ENCODE measurements at places on chromosomes 4 and X.

GRCh38 chr4:140238351-140239056 is 84.5 kb upstream of the MAML3 start:
- no peak for DNase-seq

DNA sequence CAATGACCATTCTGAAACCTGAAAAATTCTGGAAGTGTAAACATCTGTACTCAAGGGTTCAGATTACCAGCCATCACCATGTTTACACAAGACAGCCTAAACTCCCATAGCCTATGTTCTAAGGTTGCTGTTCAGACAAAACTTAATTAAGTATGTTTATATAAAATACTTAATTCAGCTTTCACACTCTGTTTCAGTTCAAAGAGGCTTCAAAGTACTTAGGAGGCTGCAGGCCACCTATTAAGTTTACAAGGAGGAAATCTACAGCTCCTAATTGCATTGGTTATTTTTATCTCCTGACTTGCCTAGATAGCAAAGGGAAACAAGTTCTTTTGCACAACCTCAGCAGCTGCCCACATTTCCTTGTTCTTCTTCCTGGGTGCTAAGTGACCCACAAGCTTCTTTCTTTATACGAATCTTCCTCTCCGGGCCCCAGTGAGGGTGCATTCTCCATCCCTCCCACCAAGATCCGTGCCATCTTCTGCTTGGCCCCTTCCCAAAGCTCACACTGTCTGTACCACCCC is 2.0 kb downstream of the GAK start:
- no peak for DNase-seq

GRCh38 chr4:127856813-127857447 is 23.8 kb upstream of the PLK4 start:
- DNase-seq = no peak

DNA sequence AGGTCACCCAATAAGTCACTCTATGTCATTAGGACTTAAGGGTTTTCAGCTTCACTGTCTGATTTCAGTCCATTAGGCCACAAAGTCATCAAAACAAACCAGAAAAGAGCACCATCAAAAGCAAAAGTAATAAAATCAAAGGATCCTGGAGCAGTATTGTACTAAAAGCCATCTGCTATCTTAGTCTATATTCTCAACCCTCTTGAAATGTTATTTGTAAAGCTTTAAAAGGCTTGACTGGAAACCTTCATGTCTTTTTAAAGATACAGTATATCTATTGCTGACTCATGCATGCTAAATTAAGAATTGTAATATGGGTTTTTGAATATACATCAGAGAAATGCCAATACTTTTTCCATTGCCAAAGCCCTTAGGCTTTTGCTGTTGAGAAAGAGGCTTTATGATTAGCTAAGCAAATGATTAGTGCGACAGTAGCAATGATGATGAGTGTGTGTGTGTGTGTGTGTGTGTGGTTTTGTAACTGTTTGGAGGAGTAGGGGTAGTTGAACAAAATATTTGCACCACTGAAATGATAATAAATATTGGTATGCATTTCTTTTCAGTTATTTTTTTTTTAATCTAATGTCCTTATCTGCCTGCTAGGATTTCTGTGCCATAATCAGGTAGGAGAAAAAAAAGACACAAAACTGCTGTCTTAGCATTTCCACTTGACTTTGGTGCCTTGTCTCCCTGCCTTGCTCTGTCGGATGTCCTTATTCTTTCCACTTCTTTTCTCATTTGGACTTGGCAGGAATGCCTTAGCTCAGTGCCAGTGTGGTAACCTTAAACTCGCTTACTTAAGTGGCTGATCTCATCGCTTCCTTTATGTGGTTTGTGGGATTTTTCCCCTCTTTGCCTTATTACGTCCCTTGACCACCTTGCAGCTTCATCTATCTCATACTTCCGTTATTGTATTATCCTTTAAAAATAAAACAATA is 119.7 kb downstream of the PCDH7 start:
- no peak for DNase-seq

GRCh38 chr4:101655857-101656256 is 134.7 kb upstream of the BANK1 start:
- no peak for DNase-seq

DNA sequence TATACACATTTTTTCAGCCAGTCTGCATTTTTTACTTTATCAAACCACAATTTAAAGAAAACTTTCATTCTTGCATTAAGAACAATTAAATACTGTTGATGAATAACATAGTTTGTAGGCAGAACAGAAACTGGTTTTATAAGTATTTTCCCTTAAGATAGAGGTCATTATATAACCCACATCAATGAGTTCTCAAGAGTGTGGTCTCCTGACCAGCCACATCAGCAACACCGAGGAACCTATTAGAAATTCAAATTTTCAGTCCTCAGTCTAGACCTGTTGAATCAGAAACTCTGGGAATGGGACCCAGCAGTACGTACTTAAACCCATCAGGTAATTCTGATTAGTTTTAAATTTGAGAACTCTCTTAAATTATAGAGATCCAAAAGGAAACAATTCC is 299.6 kb upstream of the ARSJ start:
- DNase-seq = no peak

- no peak for DNase-seq
Observed at GRCh38 chrX:67651437-67652142, 107.8 kb downstream of the AR start.

DNA sequence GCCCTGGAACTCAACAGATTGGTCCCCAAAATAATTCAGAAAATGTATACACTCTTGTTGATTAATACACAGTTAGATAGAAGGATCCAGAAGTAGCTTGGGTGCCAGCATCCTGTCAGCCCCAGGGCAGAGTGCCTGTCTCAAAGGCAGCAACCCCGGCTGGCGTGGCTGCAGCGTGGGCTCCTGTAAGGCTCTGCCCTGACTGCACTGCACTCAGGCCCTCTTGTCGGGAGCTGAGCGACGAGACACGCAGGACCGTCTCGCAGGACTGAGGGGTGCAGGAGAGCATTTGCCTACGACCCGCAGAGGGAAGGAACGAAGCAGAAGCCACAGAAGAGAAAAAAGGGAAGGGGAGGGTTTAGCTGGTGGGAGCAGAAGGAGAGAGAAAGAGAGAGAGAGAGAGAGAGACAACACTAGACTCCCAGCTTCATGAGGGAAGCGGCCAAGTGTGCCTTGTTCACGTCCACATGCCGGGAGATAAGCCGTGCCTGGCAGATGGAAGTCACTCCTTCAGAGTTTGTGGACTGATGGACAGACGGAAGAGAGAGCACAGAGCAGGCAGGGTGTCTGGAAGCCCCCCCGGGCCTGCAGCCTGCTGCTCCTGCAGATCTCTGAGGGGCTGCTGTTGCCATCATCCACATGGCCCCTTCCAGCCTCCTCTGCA is 38.7 kb upstream of the HELT start:
- DNase-seq = no peak

GRCh38 chrX:40175511-40176350 is 78.0 kb upstream of the BCOR start:
- DNase-seq = peak; percentile 56

- no peak for DNase-seq
Observed at GRCh38 chr4:40546969-40547788, 82.5 kb downstream of the RBM47 start.

DNA sequence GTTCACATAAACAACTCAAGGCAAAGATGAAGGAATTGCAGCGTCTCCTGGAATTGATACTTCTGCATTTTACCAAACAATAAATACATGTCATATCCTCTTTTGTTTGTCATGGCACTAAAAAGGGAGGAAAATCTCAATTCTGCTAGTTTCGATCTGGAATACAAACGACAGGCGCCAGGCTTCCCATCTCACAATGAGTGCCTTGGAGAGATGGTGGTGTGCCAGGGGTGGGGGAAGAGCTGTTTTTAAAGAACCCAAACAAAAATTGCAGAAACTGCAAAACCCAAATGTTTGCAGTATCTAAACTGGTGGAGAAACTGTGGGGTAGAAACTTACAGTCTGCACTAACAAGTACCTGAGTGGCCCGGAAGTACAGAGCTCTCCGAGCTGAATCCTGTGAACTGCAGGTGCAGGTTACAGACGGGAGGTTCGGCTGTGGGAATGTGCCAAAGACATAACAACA is 53.0 kb upstream of the KLF3 start:
- no peak for DNase-seq

GRCh38 chr4:109079201-109079600 is 223.3 kb downstream of the COL25A1 start:
- DNase-seq = no peak

GRCh38 chrX:153924149-153924861 is 1.8 kb downstream of the ARHGAP4 start:
- DNase-seq = no peak

GRCh38 chr4:8581094-8581861 is 1.1 kb downstream of the GPR78 start:
- no peak for DNase-seq

DNA sequence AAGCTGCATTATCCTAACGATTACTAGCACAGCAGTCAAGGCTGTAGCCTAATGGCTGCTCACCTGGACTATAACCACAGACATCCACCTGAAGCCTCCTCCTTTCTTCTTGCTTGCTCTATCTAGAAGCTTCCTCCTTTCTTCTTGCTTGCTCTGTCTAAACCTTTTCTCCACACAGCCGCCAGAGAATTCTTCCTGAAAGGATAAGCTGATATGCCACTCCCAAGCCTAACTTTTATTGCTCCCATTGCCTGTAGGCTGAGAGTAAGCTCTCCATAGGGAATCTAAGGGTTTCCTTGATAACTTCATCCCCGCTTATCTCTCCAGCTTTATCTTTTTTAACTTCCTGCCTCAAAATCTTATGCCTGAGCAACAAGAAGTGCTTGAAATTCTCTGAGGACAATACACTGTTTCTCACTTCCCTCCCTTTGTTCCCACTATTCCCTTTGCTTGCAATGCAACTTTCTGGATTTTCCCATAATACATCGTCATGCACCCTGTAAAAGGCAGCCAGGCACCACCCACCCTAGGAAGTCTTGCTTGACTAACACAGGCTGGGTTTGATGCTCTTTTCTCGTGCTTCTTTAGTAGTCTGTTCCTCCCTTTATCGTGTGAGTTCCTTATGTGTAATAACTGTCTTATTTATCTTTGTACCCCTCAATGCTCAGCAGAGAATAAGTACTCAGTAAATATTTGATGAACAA is 1.4 kb upstream of the LRIT3 start:
- no peak for DNase-seq

DNA sequence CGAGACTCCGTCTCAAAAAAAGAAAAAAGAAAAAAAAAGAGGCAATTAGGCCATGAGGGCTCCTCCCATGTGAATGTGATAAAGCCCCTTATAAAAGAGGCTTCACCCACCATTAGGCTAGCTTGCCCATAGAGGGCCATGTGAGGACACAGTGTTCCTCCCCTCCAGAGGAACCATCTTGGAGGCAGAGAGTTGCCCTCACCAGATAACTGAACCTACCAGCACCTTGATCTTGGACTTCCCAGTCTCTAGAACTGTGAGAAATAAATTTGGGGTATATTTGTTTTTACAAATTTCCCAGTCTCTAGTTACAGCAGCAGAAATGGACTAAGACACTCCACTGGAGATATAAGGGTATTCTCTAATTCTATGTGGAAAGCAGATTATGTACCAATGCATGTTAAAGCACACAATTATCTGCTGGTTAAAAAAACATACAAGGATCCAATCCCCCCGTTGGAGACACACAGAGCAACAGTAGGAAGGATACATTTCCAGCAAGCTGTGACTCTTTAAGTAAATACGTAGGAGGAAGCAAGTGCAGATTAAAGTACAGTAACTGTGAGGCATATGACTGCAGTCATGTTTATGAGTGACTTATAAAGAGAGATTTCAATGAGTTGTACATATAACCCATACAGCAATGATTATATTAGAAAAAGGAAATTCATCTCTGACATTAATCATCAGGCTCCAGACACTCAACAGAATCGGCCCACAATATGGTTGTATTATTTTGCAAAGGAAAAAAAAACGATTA is 21.4 kb downstream of the SH3RF1 start:
- no peak for DNase-seq

- DNase-seq = no peak
Observed at GRCh38 chr4:122591196-122591595, 29.7 kb downstream of the IL21 start.

GRCh38 chr4:6576512-6576911 is 1.5 kb downstream of the MAN2B2 start:
- DNase-seq = no peak

- DNase-seq = no peak
Observed at GRCh38 chr4:104559502-104559901, 64.8 kb upstream of the CXXC4 start.

- DNase-seq = no peak
Observed at GRCh38 chr4:156477636-156478035, 494.0 kb downstream of the PDGFC start.

DNA sequence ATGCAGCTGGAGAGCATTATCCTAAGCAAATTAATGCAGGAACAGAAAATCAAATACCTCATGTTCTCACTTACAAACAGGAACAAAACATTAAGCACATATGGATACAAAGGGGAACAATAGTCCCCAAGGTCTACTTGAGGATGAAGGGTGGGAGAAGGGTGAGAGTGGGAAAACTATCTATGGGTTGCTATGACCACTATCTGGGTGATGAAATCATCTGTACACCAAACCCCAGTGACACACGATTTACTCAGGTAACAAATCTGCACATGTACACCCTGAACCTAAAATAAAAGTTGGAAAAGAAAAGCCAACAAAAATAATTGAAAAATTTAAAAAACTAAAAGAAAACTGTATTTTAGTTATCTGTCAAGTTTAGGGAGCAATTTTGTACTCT is 5.9 kb downstream of the HPGD start:
- DNase-seq = no peak

DNA sequence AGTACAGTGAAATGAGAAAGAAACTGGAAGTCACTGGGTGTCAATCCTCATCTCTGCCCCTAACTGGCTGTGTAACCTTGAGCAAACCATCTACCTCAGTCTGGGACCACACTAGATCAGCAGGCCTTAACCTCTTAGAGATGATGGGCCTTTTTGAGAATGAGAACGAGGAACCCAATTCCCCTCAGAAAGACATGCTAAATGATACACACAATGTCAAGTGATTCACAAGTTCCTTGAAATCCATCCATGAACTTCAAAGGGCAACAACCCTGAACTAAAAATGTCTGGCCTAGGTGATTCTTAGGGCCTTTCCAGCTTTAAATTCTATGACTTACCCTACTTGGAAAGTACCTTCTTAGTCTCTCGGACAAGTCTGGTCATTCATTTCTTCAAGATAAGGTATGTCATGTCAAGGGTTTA is 47.4 kb downstream of the ACSL4 start:
- DNase-seq = no peak

GRCh38 chr4:106691749-106692148 is 323.2 kb upstream of the GIMD1 start:
- DNase-seq = no peak

DNA sequence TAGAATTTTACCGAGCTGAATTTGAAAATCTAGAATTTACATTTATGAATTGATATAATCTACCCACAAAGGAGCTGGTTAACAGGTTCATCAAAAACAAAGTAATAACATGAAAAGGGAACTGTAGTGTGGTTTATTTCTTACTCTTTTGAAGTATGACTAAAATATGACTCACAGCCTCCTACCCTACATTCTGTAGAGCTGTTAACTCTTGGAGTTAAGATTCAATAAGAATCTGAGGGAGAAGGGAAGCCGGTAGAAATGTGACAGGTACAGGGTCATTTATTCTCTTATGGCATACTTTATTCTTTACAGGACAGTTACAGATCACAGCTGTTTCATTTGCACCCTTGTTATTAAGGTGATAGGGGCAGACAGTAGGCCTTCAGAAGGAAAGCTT is 132.2 kb upstream of the FAM47B start:
- no peak for DNase-seq
